CD4-positive, alpha-beta T cell treated with Interleukin-6 at 100 ng/mL for 8 hours (primary cell): ENCODE measurements at places on chromosomes 13 and 19.
A peak's percentile ranks its signal among the peaks of the same experiment; 100 is the strongest.

- no peak for DNase-seq
These were observed 28.5 kb downstream of the ZNF541 start for GRCh38 chr19:47544476-47544875.

- peak; percentile 21 for DNase-seq
These were observed 31.2 kb downstream of the KEAP1 start for GRCh38 chr19:10471909-10472308.

DNA sequence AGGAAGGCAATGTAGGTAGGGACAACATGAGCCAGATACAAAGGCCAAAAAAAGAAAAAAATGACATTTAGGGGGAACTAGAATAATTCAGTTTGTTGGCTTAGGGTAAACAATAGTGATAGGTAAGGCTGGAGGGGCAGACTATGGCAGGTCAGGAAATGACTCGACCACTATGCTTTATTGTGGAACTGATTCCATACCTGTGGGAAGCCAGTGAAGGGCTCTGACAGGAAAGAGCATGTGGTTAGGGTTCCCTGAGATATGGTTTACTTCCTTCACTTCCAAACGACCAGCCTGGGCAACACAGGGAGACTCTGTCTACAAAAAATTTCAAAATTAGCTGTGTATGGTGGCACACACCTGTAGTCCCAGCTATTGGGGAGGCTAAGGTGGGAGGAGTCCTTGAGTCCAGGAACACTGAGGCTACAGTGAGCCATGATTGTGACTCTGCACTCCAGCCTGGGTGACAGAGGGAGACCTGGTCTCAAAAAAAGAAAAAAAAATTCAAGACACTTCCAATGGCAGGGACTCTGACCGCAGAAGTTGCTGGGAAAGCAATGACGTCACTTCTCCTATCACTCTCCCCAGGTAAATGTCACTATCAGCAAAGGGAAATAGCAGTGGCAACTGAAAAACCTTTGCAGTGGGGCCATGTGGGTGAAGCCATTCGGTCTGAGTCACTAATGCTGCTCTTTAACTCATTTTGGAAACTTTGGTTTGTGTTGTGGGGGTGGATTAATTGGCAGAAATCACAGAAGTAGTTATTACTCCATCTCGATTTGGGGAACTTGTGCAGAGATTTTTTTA, 192.8 kb upstream of the TSC22D1 start:
- no peak for DNase-seq

DNA sequence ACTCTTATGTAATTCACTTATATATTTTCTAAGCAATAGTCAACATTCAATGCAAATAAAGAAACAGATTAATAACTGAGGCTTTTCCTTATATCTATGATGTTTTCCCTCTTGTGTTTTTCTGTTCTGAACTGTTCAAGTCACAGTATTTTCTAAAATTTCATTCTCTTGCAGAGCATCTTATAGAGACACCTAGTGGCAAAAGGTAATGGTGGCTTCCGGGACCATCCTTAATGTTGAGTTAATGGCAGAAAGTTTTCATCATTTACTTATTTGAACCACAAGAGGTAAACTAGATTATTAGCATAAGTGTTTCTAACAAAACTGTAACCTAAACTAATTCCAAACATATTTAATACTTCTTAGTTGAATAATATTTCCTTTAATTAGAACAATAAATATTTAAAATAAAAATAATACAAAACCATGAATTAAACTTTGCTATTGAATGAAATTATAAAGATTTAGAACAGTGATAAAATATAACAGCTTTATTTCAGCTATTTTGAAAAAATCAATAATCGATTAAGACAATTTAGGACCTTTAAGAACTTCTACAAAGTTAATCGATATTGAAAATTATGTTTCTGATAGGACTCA, 1.7 kb upstream of the SLITRK5 start:
- no peak for DNase-seq

- DNase-seq: no peak
These were observed 18.0 kb downstream of the VPS36 start for GRCh38 chr13:52432456-52432855.

GRCh38 chr13:93900731-93901130, 578.8 kb downstream of the DCT start:
- no peak for DNase-seq

DNA sequence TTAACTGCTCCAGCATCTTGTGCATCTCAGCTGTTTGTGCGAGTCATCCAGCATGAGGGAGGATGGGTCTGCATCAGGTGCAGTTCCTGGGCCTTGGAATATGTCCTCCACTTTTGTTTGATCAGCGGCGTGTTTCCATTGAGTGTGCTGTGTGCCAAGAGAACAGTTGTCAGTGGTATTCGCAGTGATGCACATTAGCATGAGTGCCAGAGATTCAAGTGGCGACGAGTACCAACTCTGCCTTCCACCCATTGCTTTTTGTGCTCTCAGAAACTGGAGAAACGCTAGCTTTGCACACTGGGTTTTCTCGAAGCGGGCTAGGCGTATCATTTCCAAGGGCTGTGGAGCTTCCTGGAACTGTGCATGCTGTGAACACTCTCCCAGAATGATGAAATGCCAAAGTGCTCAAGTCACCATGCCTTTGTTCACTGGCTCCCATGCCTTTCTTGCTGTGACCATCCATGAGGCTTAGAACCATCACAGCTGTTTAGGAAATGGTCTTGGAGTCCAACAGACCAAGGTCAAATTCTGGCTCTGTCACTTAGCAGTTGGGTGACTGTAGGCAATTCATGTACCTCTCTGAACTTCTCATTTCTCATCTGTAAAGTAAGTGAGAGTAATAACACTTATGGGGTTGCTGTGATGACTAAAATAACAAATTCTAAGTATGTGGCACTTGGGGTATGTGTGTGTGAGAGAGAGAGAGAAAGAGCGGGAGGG, 18.4 kb downstream of the LRCH1 start:
- no peak for DNase-seq

- no peak for DNase-seq
These were observed 3.1 kb downstream of the SMG9 start for GRCh38 chr19:43751466-43752220.

DNA sequence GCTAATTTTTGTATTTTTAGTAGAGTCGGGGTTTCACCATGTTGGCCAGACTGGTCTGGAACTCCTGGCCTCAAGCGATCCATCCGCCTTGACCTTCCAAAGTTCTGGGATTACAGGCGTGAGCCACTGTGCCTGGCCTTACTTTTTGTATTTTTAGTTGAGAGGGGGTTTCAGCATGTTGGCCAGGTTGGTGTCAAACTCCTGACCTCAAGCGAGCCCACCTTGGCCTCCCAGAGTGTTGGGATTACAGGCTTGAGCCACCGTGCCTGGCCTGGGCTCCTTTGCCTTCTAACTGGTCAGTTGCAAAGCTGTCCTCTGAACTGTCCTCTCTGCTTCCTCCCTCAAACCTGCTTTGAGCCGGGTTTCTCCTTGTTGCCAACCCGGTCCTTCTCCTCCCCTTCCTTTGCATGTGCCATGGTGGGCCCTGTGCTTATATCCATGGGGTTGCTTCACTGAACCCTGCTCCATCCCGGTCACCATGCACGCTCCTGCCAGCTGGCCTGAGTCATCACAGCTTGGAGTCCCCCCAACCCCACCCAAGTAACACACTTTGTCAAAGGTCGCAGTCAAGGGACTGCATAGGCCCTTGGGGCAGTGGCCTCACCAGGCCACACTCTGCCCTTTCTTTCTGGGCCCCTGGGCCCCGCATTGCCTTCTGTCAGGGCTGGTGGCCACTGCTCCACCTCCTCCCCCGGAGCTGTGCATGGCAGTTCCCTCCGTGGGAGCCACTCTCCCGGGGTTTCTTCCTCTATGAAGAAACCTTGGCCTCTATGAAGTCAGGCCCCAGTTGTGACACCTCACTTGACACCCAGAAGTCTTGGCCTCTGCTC, 21.2 kb downstream of the WTIP start:
- DNase-seq: no peak

DNA sequence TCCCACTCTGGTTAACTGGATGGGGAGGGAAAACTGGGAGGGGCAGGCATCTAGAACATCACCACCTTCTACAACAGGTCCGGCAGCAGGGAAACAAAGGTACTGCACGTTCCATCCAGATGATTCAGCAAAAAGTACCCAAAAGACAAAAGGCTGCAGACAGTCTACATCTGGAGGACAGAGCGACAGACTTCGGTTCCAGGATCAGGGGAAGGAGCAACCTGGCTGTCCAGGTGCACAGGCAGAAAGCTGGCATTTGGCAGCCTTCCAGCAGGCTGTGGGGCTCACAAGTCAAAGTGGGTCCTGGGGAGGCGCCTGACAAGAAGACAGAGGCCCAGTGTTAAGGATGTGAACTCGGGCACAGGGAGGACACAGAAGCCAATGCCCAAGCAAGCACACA, 202.9 kb downstream of the SUCLA2 start:
- no peak for DNase-seq

- DNase-seq: no peak
These were observed 546.6 kb downstream of the KCTD12 start for GRCh38 chr13:76339649-76340048.

DNA sequence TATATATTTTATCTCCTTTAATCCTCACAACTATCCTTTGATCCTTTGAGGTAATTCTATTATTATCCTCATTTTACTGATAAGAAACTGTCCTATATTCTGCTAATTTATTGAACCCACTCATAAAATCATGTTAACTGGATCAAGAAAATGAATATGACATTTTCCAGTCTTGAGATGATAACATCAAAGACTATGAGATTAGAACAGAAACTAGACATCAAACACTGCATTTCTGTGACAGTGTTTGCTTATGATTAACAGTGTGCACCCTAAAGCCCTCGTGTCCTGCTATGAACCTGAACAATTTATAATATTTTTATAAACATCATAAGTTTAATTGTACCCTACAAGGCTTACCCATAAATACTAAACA, 96.3 kb downstream of the TBC1D4 start:
- no peak for DNase-seq

DNA sequence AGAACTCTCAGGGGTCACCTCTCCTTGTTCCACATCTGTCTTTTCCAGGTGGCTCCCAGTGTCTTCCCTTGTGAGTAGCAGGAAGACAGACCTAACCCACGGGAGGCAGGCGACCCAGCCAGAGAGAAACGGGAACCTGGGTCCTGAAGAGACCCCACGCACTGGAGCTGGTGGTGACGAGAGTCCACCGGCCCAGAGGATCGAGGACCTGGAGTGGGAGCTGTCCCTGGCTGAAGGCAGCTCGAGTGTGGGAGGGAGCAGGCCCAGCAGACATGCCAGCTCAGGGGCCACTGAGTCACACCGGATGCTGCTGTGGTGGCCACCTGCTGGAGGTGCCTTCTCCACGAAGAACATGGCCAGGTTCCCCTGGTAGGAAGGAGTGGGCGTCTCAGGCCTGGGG, 66.5 kb upstream of the ATP12A start:
- DNase-seq: no peak

DNA sequence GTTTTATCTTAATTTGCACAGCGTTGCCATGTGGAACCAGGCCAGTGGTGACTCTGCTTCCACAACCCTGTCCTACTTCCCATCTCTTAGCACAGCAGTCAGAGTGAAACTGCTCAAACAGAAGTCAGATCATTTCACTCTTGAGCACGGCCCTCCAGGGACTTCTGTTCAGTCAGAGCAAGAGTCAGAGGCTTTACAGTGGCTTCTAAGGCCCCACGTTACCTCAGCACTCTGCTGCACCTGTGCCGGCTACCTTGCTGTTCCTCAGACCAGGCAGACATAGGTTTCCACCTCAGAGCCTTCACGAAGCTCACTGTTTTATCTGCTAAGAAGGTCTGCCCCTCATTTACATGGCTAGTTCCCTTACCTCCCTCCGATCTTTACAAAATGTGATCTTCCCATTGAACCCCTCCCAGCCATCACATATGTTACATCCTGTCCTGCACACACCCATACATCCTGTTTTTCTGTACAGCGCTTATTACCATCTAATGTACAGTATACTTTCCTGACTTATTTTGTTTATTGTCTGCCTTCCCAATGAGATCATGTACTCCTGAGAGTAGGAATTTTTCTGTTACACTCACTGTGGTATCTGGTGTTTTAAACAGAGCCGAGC, 41.6 kb downstream of the TM9SF2 start:
- peak; percentile 34 for DNase-seq

DNA sequence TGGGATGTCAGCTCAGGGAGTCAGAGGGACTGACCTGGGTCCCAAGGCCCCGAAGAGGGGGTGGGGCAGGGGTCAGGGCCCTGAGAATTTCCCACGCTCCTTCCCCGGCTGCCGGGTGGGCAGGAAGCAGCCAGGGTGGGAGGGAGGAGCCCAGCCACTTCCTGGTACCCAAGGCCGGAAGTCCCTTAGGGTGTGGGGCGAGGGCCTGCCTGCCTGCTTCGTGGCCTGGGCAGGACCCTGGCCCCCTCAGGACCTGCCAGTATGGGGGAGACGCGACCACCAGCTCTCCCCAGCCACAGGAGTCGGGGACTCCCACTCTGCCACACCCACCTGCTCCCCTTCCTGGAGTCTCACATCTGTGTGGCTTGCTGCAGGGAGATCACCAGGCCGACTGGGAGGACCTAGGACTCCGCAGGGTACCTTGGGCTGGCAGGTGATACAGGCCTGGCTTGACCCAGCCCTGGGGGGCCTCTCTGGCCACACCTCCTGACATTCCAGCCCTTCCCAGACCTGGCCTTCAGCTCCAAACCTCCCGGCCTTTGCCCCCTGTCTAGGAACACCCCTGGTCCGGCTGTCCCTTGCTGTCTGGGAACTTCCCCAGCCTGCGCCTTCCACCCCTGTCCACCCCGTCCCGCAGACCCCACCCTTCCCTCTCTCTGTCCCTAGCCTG, 9.8 kb upstream of the CIRBP start:
- DNase-seq: peak; percentile 69

DNA sequence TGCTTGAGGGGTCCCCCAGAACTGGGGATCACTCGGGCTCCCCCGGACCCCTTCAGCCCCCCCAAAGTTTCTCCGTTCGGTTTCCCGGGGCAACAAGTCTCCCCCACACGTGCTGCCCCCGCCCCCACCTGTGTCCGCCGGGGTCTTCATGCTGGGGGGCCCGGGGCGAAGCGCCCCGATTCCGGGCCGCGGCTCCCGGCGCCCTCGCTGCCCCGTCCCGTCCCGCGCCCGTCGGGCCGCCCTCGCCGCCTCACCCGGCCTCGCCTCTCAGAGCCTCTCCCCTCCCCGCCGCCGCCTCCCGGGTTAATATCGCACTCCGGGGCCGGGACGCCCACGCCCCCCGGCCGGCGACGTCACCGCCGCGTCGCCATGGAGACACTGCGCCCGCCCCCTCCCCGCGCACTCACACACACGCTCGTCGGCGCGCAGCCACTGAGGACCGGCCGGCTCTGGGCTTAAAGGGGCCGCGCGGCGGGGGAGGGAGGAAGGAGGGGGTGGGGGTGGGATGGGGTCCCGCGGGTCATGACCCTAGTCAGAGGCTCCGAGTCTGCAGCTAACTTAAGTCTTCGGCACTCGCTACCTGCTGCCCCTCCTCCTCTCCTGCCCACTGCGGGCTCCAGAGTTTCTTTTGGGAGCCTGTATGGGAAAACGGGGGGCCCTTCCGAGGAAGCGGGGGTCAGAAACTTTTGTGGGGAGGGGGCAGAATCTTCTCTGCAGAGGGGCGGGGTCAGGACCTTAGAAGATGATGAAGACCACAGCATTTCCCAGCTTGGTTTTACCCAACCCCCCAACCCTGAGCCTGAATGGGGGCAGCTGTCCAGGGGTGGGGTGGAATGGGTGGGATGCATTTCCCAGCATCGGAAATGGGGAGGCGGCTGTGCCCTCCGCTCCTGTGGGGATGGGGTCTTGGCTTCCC, at the start of gene ERF:
TSS of gene ERF (minus strand) at position 279 of the 916 bp plus-strand sequence. CDS start at position 150, 129 bp downstream.
- peak; percentile 92 for DNase-seq
